ENCODE measurements at places on chromosomes 5 and 9.

- no peak overlapping the region for H3K4me3 ChIP-seq
- no peaks in the 10 kb centered on the region for H3K36me3 ChIP-seq
- H3K27me3 ChIP-seq: peaks cover 22% of the 10 kb centered on the region
- DNase-seq: peak; percentile 55
These were observed 159.1 kb downstream of the OLFM1 start for GRCh38 chr9:135246248-135247205.

DNA sequence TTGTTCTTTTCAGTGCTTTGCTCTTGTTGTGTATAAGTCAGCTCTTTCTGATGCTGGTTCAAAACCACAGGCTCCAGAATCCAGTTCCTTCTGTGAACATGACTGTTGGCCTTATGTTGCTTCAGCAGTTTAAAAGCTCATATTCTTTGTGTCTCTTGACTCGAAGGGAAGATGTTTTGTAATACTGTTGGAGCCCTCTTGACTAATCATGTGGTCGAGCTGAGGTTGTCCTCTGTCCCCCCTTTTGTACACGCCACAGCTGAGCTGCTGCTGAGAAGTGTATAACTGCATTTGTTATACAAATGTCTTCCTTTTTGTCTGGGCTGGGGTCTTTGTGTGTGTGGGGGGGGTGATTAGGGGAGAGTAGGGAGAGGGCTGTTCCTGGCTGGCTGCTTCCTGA lies 35.8 kb downstream of the SLC36A1 start:
- peak overlapping the region; percentile 18 for H3K27ac ChIP-seq
- no peaks in the 10 kb centered on the region for H3K27me3 ChIP-seq
- peaks cover 27% of the 10 kb centered on the region for H3K36me3 ChIP-seq
- no peak overlapping the region for H3K4me3 ChIP-seq
- DNase-seq: no peak
- no peaks in the 10 kb centered on the region for H3K4me1 ChIP-seq

DNA sequence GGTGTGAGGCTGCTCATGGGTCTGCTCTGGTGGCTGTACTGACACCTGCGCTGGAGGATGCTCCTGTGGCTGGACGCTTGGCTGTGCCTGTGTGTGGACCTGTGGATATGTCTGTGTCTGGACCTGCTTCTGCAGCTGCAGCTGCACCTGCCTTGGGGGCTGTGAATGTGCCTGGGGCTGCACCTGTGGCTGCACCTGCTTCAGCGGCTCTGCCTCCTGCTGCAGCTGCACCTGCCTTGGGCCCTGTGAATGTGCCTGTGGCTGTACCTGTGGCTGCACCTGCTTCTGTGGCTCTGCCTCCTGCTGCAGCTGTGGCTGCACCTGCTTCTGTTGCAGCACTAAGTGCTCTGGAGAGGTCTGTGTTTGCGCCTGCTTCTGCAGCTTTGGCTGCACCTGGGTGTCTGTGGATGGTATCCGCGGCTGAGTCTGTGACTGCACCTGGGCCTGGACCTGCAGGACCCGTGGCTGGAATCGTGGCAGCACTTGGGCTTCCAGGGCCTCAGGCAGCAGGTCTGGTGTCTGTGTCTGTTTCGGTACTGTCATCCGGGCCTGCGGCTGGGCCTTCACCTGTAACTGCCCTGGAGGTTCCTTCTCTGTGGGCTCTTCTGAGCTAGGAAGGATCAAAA lies 12.5 kb downstream of the CIZ1 start:
- peaks cover 89% of the 10 kb centered on the region for H3K36me3 ChIP-seq
- H3K4me1 ChIP-seq: no peaks in the 10 kb centered on the region
- no peak overlapping the region for H3K27ac ChIP-seq
- DNase-seq: no peak
- no peaks in the 10 kb centered on the region for H3K27me3 ChIP-seq
- no peak overlapping the region for H3K4me3 ChIP-seq

DNA sequence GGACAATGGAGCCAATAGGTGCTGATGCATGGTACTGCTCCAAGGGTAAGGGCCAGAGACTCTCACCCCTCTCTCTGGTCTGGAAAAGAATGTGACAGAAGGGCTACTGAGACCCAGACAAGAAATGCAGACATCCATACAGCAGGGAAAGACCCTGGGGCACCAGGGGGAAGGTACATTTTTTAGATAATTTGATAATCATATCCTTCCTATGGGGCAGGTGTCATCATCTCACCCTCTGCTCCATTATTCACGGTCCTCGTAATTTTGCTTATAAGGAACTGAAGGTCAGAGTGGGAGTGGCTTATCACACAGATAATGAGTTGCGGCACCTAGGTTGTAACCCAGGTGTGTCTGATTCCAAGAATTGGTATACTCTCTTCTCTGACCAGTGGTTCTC lies 90.0 kb downstream of the TRIM32 start:
- no peaks in the 10 kb centered on the region for H3K4me1 ChIP-seq
- DNase-seq: no peak

DNA sequence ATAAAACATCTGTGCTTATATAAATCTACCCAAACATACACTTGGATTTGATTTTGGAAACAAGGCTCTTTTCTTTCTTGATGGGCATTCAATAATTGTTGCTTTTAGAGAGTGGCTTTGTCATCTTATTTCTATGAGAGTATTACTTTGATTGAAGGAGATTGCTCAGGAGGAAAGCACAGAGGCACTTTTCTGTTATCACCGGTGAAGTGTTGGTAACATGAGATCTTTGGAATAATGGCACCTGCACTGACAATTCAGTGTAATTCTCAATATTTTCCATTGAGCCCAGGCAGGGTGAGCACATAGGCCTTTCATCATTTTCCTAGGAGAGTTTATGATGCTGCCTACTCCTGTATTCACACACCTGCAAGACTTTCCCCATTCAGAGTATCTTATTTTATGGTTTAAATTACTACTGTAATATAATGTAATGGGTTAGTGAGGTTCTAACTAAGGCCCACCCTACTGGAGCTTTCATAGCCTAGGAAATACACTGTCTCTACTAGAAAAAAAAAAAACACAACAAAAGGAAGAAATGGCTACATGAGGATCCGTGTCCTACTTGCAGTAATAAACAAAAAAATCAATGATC lies 244.3 kb downstream of the DENND1A start:
- no peaks in the 10 kb centered on the region for H3K36me3 ChIP-seq
- H3K27me3 ChIP-seq: no peaks in the 10 kb centered on the region
- DNase-seq: no peak
- no peaks in the 10 kb centered on the region for H3K4me1 ChIP-seq
- H3K4me3 ChIP-seq: no peak overlapping the region
- no peak overlapping the region for H3K27ac ChIP-seq

- peaks cover 49% of the 10 kb centered on the region for H3K36me3 ChIP-seq
- H3K27me3 ChIP-seq: no peaks in the 10 kb centered on the region
- H3K4me1 ChIP-seq: peaks cover 26% of the 10 kb centered on the region
- peak overlapping the region; percentile 71 for H3K27ac ChIP-seq
- DNase-seq: no peak
These were observed 24.7 kb downstream of the PUM3 start for GRCh38 chr9:2819165-2819564.

- peaks cover 44% of the 10 kb centered on the region for H3K4me1 ChIP-seq
- H3K4me3 ChIP-seq: no peak overlapping the region
- H3K36me3 ChIP-seq: peaks cover 15% of the 10 kb centered on the region
- H3K27me3 ChIP-seq: no peaks in the 10 kb centered on the region
- peak overlapping the region; percentile 91 for H3K27ac ChIP-seq
These were observed 52.8 kb upstream of the RPL26L1 start for GRCh38 chr5:172906436-172906835.

GRCh38 chr5:8176101-8176693 lies 307.2 kb downstream of the MTRR start:
- no peak for DNase-seq
- H3K27ac ChIP-seq: no peak overlapping the region
- H3K4me1 ChIP-seq: no peaks in the 10 kb centered on the region
- no peak overlapping the region for H3K4me3 ChIP-seq
- H3K27me3 ChIP-seq: no peaks in the 10 kb centered on the region

DNA sequence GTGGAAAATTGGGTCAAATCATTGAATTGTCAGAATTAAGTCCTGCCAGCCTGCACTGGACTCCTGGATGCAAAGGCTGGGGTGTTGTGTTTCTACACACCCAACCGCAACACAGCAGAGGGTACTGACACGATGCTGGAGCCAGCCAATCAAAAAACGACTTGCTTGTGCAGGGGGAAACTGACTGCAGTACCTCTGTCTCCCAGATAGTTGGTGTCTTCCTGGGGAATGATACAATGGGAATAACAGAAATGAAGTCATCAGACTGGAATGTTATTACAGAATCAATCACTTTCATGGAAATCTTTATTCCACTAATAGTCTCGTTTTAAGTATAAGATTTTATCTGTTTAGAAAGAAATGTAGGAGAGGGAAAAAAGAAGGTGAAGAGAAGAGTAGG lies 330.3 kb downstream of the MLLT3 start:
- H3K36me3 ChIP-seq: no peaks in the 10 kb centered on the region
- H3K27me3 ChIP-seq: no peaks in the 10 kb centered on the region
- no peak for DNase-seq
- no peaks in the 10 kb centered on the region for H3K4me1 ChIP-seq

- H3K4me3 ChIP-seq: no peak overlapping the region
- H3K4me1 ChIP-seq: peaks cover 14% of the 10 kb centered on the region
- no peak overlapping the region for H3K27ac ChIP-seq
- H3K36me3 ChIP-seq: no peaks in the 10 kb centered on the region
- DNase-seq: no peak
These were observed 136.0 kb downstream of the SCAMP1 start for GRCh38 chr5:78496373-78496772.

GRCh38 chr5:51396797-51397196 lies 13.5 kb downstream of the ISL1 start:
- no peak for DNase-seq
- peaks cover 87% of the 10 kb centered on the region for H3K27me3 ChIP-seq
- H3K4me3 ChIP-seq: no peak overlapping the region
- H3K27ac ChIP-seq: no peak overlapping the region
- H3K36me3 ChIP-seq: no peaks in the 10 kb centered on the region

GRCh38 chr5:18732556-18733479 lies 1098.6 kb downstream of the TAF11L14 start:
- H3K27me3 ChIP-seq: no peaks in the 10 kb centered on the region
- no peaks in the 10 kb centered on the region for H3K4me1 ChIP-seq
- no peak for DNase-seq
- no peak overlapping the region for H3K27ac ChIP-seq
- H3K4me3 ChIP-seq: no peak overlapping the region
- no peaks in the 10 kb centered on the region for H3K36me3 ChIP-seq

DNA sequence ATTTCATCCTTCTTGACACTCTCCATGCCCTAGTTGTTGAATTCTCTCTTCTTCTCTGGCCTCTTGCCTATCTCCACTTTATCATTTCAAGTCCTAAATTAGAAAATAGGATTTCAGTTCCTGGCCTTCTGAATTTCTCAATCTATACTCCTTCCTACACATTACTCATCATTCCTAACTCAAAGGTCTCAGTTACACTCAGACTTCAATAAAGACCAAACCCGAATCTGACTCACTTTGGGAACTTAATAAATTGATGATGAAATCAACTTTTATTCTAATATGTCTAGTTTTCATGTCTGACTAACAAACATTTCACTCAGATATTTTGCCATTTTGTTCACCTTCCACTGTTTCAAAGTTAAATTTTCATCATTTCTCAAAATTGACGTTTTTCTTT lies 113.6 kb upstream of the TSLP start:
- H3K4me1 ChIP-seq: no peaks in the 10 kb centered on the region
- no peak for DNase-seq
- no peak overlapping the region for H3K27ac ChIP-seq
- no peaks in the 10 kb centered on the region for H3K27me3 ChIP-seq

DNA sequence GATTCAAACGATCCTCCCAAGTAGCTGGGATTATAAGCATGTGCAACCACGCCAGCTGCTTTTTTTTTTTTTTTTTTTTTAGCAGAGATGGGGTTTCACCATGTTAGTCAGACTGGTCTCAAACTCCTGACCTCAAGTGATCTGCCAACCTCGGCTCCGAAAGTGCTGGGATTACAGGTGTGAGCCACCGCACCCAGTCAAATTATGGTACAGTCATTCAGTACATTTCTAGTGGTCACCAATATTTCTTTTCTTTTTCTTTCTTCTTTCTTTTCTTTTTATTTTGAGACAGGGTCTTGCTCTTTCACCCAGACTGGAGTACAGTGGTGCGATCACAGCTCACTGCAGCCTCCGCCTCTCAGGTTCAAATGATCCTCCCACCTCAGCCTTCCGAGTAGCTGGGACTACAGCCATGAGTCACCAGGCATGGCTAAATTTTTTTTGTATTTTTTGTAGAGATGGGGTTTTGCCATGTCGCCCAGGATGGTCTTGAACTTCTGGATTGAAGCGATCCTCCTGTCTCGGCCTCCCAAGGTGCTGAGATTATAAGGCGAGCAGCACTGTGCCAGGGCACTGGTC lies 25.4 kb upstream of the DCP2 start:
- H3K4me1 ChIP-seq: no peaks in the 10 kb centered on the region
- no peaks in the 10 kb centered on the region for H3K36me3 ChIP-seq
- no peaks in the 10 kb centered on the region for H3K27me3 ChIP-seq
- DNase-seq: no peak

- no peak for DNase-seq
- H3K27ac ChIP-seq: no peak overlapping the region
- H3K36me3 ChIP-seq: no peaks in the 10 kb centered on the region
- no peaks in the 10 kb centered on the region for H3K27me3 ChIP-seq
- H3K4me1 ChIP-seq: peaks cover 35% of the 10 kb centered on the region
- H3K4me3 ChIP-seq: no peak overlapping the region
These were observed 67.1 kb downstream of the DAPK1 start for GRCh38 chr9:87564791-87565241.

GRCh38 chr9:132040808-132041207 lies 38.9 kb downstream of the MED27 start:
- no peaks in the 10 kb centered on the region for H3K4me1 ChIP-seq
- H3K27me3 ChIP-seq: no peaks in the 10 kb centered on the region
- no peaks in the 10 kb centered on the region for H3K36me3 ChIP-seq
- no peak for DNase-seq
- no peak overlapping the region for H3K27ac ChIP-seq

GRCh38 chr5:16304846-16305245 lies 125.3 kb upstream of the MARCHF11 start:
- H3K27me3 ChIP-seq: no peaks in the 10 kb centered on the region
- DNase-seq: no peak
- H3K27ac ChIP-seq: no peak overlapping the region
- H3K36me3 ChIP-seq: no peaks in the 10 kb centered on the region
- no peak overlapping the region for H3K4me3 ChIP-seq

DNA sequence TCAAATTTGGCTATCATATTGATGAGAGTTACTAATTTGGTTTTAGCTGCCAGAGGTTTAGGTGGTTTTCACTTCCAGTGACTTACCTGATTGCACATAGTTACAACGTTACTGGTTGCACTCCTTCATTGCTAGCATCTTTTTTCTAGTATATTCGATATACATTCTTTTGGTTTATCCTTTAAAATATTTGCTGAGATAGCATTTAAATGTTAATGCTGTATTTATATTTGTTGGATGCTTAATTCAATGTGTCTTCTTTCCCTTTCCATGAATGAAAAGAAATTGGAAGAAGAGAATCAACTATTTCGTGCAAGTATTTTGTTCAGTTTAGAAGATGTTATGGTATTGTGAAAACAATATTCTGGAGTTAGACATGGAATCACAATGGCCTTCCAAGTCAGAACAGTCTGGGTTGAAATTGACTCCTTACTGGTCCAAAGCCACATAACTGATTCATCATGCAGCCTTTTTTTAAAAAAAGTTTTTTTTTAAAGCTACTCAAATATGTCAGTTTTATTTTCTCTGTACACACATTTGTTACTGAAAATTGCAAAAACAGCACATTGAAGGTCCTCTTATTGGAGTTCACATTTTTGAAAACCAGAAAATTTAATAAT lies 2.2 kb downstream of the SPIN1 start:
- H3K4me1 ChIP-seq: peaks cover 20% of the 10 kb centered on the region
- peak overlapping the region; percentile 3 for H3K4me3 ChIP-seq
- no peaks in the 10 kb centered on the region for H3K36me3 ChIP-seq
- H3K27me3 ChIP-seq: no peaks in the 10 kb centered on the region
